Calu3 (cell line): ENCODE measurements at places on chromosomes 5 and 9. TPM values are rescaled to one million over a fixed set of nuclear protein-coding genes. Genes with fewer than 3 reads are reported as not detected.

EGFLAM gene
- total RNA-seq: not detected in 2 replicates

PCDHB3 gene
- 0.09 and 0.10 TPM in 2 replicates for total RNA-seq

DNA sequence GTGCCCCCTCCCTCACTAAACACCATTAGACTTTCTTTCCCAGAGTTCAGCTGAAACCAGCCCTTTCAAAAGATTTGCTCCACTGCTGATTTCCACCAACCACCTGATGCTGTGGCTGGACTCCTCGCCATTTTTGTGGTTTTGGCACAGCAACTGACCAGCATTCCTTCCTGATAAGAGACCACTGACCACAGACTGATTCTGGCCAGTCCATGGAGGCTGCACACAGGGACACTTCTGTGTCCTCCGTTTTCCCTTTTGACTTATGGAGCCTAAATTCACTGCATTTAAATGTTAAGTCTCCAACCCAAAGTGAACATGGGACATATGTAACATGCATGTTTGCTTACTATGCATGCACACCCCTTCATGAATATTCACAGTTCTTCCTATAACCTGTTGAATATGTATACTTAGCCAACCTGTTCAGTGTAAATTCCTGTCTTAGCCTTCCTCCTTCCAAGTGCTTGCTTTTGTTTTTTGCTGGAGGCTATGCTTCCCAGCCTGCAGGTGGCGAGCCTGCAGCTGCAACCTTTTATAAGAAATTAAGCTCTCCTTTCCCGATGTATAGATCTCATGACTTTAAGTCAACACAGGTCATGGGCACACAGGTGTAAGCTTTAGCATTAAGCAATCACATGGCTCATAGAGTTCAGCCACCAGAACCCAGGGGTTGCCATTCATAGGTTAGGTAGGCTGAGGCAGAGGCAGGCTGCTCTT is 78.7 kb downstream of the ACTL7B start:
- H3K27me3 ChIP-seq: peaks cover 24% of the 10 kb centered on the region
- peaks cover 39% of the 10 kb centered on the region for H3K4me1 ChIP-seq
- no peak overlapping the region for H3K4me3 ChIP-seq
- peaks cover 8% of the 10 kb centered on the region for H3K36me3 ChIP-seq
- peak overlapping the region; percentile 54 for H3K27ac ChIP-seq

DNA sequence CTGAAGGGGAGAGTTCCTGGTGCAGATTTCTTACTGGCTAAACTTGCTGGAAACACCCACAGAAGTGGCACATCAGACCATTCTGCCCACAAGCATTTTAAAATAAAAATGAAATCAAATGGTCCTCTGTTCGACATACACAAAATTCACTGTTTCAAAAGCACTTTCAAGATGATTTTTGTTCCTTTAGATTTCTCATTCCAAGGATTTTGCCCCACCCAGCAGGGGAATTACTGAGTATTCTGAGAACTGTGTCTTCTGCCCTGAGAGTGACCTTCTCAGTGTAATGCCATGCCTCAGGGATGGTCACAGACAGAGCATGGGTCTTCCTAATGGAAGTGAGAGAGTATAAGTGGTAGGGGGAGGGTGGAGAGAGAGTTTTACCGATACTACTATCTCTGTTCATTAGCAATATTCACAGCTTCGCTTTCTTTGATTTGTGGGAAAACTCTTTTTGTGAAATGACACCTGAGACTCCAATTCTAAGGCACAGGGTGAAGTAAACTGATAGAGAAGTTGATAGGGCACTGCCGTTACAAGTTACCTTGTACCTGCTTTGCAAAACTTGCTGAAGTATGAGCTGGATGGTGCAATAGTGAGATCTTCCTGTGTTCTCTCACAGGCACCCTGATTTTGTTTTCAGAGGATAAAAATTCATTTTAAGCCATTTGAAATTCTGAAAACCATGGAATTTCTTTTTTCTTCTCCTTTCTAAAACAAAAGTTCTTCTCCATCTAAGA is 95.8 kb upstream of the CD180 start:
- H3K27ac ChIP-seq: no peak overlapping the region
- no peak for DNase-seq
- no peaks in the 10 kb centered on the region for H3K4me1 ChIP-seq
- no peaks in the 10 kb centered on the region for H3K36me3 ChIP-seq
- no peak overlapping the region for H3K4me3 ChIP-seq

GRCh38 chr5:16483361-16483760 is 17.8 kb upstream of the ZNF622 start:
- H3K36me3 ChIP-seq: no peaks in the 10 kb centered on the region
- no peak overlapping the region for H3K27ac ChIP-seq
- H3K4me3 ChIP-seq: no peak overlapping the region
- no peaks in the 10 kb centered on the region for H3K27me3 ChIP-seq

- peaks cover 5% of the 10 kb centered on the region for H3K4me1 ChIP-seq
- no peak for DNase-seq
- no peaks in the 10 kb centered on the region for H3K27me3 ChIP-seq
- H3K27ac ChIP-seq: no peak overlapping the region
Observed at GRCh38 chr5:67170767-67171166, 25.8 kb downstream of the CD180 start.

DNA sequence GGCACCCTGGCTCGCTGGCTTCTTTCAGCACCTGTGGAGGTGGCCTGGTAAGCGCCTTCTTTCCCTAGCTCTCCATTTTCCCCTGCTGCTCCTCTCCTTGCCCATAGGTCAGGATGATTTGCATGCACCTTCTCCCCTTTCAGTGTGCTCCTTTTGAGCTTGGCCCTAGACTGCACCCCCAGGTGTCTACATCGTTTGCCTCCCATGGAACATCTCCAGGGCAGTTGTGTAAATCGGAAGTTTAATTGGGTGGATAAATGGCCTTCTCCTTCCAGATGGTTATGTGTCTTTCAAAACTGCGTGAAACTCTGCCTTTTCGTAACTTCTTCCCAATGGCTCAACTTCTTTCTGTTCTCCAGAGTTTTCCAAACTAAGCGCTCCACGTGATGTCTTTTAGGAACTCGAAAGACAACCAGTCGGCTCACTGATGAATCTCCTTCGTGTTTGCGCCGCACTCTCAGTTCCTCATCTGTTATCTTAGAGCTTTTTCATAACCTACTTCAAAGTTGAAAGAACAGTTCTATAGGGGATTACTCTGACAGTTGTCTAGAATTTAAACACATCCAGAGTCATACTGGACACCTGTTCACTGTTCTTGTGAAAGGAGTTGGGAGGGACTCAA is 1.7 kb downstream of the ADAMTS19 start:
- DNase-seq: no peak
- peaks cover 9% of the 10 kb centered on the region for H3K4me1 ChIP-seq
- H3K36me3 ChIP-seq: peaks cover 24% of the 10 kb centered on the region
- no peak overlapping the region for H3K27ac ChIP-seq

DNA sequence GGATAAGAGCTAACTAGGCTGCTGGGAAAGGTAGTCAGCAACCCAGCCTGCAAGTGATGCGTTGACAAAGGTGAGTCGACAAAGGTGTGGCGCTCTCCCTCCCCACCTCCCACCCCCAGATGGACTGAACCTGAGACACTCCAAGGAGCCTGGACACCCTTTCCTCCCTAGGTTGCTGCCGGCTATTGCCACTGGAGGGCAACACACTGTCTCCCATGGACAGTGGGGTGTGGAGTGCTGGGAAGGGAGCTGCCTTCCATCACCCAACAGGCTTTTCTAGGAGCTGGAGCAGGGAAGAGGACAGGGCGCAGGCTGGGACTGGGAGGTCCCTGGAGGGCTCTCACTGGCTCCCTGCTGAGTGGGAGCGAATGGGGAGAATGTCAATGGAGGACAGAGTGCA is 75.4 kb upstream of the ARAP3 start:
- peak overlapping the region; percentile 9 for H3K27ac ChIP-seq
- peaks cover 20% of the 10 kb centered on the region for H3K4me1 ChIP-seq
- no peak overlapping the region for H3K4me3 ChIP-seq
- H3K27me3 ChIP-seq: peaks cover 61% of the 10 kb centered on the region
